ENCODE measurements at places on chromosomes 1 and 21.

DNA sequence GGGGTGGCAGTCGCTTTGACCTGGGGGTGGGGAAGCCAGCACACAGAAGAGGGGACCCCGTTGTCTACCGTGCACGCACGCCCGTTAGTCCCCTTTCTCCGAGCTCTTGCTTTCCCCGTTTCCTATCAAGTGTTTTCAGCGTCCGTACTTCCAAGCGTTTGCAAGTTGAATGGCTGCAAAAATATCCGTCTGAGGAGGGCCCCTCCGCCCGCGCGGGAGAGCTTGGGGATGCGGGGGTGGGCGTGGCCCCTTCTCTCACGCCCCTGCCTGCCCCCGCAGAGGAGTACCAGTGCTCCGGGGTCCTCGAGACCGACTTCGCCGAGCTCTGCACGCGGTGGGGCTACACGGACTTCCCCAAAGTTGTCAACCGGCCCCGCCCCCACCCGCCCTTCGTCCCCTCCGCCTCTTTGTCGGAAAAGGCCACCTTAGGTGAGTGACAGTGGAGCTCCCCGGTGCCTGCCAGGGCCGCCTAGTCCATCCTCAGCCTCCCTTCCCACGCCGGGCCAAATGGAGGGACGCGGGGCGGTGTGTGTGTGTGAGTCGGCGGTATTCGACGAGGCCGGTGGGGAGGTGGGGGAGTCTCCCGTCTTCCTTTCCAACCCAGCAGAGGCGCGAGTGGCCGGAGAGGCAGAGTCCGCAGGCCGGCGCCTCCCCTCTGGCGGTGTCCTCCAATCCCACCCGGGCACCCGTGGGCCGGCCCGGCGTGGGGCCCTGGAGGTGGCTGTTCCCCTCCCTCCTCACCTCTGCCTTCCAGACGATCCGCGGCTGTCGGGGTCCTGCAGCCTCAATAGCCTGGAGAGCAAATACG, 3.4 kb downstream of the LRRC71 start:
- DNase-seq, result no peak

DNA sequence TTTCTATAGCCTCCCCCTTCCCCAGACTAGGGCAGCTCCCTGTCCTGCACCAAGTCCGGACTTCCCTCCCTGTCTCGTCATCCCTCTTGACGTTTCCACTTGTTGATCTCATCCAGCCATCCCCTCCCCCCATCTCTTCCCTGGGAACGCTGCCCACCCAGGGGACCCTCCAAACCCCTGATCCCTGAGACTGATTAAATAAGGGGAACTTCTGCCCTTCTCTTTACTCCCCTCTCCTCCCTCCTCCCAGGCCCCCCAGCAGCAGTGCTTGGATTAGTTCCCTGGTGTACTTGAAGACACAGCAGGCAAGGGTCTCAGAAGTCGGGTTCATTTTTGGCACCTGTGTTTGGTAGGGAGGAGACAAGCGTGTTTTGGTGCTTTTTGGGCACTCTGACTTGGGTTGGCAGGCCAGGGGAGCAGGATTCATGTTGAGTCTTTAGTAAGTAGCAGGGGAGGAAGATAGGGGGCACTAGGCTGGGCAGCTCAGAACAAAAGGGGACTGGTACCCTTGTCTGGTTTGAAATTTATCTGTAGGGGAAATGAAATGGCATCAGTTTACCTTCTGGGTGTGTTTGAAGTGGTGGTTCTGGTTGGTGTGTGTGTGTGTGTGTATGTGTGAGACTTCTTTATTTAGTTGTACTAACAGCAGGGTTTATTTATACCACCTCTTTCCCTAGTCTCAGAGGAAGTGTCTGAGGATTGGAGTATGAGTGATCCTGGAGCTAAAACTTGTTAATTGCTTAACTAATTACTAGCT, 11.1 kb downstream of the VANGL2 start:
- no peak for DNase-seq

DNA sequence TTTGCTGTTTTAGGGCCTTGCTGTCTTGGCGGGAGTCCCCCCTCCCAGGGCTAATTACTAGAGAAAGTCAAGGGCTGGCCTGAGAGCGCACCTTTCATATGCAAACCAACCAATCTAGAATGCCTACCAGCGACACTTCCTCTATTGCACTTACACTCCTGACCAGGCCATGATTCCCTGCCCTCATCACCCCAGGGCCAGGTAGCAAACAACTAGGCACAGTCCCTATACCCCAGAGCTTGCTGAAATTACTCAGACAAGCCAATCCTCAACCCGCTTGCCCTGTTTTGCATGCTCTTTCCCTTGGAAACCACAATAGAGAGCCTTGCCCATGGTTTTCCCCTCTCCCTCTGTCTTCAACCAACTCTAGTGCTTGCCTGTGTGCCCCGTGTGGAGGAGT, 70.3 kb downstream of the URB2 start:
- no peak for DNase-seq

DNA sequence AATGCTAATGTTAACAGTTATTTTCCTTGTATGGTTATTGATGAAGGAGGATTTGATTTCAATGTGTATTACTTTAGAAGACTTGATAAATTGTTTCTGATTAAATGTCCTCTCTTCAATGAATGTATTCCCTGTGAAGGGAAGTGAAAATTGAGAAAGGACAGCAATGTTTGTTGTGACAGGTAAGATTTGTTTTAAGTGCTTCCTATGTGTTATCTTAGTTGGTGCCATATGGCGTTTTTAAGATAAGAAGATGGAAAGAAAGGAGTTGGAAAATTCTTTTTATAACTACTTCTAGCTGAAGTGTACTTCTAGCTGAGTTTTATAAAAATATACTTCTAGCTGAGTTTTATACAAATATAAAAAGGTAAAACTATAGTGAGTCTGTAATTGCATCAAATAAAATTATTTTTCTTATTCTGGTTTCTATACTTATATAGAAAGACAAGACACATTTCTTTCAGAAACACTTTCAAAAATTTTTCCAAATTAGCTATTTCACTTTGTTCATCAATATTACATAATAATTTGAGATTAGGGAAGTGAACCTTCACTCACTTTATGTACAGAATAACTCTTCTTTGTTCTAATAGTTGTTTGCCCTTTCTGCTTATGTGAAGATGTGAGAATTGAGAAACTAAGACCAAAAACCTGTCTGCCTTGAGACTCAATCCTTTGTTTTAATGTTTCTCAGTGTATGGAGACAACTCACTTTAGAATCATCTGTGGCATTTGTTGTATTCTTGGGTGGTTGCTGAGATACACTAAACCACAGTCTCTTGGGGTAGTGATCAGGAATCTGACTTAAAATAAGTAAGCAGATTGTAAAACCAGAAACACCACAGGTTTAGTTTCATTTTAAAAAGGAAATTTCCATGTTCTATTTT, 382.9 kb upstream of the B3GALT2 start:
- no peak for DNase-seq

Data from HL-60 (cell line).